ENCODE measurements at places on chromosomes 3 and 15.

DNA sequence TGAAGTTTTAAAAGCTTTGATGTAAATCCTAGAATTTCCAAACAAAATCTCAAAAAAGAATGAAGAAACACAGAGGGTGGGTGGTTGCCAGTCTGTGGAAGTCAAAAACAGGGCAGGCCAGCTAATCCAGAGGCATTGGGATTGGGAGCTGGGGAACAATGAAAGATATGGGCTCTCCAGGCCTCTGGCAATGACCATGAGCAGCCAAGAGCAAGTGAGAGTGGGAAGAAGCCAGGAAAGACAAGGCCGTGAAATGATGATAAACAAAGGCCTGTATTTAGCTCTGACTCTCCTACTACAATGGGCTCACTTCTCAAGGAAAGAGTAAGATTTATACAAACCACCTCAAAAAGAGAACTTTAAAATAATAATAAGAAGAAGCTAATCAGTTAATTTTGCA lies 248.5 kb downstream of the ZMAT3 start:
- DNase-seq: no peak

GRCh38 chr3:187145149-187145895 lies 6.0 kb upstream of the RPL39L start:
- no peak for DNase-seq

GRCh38 chr3:127079211-127079610 lies 96.3 kb downstream of the PLXNA1 start:
- DNase-seq: no peak

DNA sequence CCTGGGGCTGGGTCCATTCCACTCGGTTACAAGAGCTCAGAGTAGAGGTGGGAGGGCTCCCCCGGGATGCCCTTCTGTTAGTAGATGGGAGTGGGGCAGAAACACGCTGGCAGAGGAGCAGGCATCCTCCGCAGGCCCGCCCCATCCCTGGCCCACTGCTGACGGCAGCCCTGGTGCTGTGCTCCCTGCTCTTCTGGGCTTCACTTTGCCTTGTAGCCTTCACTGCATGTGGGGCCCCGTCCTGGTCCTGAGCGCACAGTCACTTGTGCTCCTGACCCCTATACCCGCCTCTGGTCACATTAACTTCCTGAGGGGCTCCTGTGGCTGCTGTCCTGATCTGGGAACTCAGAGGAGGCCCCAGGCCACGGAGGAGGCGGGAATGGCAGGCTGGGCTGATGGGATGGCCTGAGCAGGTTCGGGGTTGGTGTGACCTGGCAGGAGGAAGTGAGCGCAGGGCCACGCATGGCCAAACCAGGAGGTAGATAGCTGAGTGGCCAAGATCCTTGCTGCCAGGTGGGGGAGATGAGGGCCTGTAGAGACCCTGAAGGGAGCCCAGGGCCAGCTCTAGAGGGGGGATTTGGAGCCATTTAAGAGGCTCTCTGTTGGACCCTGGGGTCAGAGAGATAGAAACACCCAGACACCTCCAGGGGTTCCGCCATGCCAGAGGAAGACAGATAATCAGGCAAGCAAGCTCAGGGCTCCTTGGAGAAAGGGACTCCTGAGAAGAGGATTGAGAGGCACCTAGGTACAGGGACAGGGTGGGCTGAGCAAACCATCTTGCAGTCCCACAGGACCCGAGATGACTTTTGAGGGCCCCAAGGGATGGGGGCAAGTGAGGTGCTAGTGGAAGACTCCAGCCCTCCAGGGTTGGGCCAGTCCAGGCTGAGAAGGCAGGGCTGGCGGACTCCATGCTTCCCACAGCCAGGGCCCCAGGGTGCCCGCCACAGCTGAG lies 92.2 kb upstream of the PRR23E start:
- DNase-seq: no peak
